NCI-H446 treated with DMSO at 0.1 percent for 48 hours (cell line): ENCODE measurements at places on chromosomes 7 and 10.

DNA sequence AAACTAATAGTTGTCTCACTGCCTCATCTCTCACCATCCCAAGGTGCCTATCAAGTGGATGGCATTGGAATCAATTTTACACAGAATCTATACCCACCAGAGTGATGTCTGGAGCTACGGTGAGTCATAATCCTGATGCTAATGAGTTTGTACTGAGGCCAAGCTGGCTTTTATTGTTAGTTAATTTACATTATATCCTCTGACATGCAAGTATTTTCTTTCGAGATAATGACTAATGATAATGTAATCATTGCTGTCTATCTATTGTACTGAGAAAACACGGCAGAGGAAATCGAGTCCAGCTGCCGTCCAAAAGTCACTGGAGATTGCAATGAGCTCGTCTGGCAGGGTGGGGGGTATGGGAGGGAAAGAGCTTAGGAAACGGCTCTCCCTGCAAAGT, 172.4 kb upstream of the LANCL2 start:
- no peak for DNase-seq

- DNase-seq = no peak
Measured at GRCh38 chr7:93476491-93477344, 97.8 kb downstream of the CALCR start.

DNA sequence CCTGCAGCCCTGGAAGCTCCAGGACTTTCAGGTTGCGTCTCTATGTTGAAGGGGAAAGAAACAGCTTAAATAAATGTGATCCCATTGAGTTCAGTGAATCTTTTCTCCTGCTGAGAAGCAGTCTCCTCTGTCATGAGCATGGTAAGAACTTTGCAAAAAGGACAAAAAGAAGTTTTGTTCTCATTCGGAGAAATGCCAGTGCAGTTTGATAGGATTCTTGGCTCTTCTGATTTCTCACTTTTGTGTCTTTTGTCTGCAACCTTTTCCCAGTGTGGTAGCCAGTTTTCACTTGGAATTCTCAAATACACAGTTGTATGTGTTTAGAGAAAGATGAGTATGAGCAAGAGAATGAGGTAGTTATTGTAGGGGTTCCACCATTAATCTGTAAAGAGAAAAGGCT, 64.3 kb downstream of the AP3M1 start:
- no peak for DNase-seq

DNA sequence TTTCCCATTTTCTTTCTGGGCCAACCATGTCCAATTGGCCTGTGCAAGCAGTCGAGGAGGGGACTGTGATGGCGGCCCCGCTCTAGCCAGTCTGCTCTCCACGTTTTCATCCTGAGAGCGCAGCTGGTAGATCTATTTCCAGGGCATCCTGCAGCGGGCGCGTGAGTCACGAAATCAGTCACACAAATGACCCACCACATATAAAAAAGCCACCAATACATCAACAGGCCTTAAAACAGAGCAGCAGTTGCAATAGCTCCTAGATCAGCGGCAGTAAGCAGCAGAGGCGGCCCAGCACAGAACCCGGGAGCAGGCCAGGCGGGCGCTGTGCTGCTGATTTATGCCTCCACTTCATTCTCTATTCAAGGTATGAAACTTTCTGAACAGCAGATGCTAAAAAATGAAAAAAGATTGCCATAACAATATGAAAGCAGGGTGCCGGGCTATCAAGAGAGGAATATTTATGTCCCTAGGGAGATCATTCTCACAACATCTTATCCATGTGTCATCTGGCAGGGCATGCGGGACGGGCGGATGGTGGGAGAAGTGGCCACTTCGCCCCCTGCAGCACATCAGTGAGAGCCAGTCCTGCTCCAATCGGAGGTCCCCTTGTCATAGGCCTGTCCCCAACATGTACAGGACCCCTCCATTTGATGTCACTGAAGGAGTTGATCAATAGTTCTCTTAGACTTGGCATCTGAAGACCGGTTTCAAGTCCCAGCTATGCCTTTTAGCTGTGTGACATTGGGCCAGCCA, 98.0 kb upstream of the GPR26 start:
- DNase-seq = no peak

- DNase-seq = no peak
Measured at GRCh38 chr7:91266067-91266688, 1.9 kb downstream of the FZD1 start.

GRCh38 chr7:55476852-55477780, 95.2 kb downstream of the VOPP1 start:
- DNase-seq = no peak
